ENCODE measurements at places on chromosomes 16 and 17.

DNA sequence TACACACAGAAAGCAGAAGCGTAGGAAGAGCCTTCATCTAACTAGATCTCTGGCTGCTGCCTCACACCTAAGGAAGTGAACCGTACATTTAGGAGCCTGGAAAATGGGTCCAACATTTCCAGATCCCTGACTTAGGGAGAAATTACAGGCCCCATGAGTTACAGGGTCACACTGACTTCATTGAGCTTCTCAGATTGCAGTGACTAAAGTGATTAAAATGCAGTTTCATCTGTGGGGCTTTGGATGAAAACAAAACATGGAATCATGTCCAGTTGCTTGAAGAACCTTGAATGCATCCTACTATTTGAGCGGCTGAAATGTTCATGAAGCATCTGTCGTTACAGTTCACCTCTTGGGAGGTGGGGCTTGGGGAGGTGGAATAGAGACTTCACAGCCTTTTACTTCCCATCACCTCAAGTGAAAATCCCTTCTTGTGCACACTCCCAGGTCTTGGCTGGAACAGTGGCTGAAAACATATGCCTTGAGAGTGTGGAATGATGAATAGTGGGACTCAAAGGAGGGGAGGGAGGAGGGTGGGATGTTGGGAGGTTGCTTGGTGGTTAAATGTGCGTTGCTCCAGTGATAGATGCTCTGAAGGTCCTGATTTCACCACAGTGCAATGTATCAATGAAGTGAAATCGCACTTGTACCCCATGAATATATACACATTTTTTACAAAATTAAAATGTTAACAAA is 19.7 kb downstream of the TEKT3 start:
- no peak for DNase-seq

DNA sequence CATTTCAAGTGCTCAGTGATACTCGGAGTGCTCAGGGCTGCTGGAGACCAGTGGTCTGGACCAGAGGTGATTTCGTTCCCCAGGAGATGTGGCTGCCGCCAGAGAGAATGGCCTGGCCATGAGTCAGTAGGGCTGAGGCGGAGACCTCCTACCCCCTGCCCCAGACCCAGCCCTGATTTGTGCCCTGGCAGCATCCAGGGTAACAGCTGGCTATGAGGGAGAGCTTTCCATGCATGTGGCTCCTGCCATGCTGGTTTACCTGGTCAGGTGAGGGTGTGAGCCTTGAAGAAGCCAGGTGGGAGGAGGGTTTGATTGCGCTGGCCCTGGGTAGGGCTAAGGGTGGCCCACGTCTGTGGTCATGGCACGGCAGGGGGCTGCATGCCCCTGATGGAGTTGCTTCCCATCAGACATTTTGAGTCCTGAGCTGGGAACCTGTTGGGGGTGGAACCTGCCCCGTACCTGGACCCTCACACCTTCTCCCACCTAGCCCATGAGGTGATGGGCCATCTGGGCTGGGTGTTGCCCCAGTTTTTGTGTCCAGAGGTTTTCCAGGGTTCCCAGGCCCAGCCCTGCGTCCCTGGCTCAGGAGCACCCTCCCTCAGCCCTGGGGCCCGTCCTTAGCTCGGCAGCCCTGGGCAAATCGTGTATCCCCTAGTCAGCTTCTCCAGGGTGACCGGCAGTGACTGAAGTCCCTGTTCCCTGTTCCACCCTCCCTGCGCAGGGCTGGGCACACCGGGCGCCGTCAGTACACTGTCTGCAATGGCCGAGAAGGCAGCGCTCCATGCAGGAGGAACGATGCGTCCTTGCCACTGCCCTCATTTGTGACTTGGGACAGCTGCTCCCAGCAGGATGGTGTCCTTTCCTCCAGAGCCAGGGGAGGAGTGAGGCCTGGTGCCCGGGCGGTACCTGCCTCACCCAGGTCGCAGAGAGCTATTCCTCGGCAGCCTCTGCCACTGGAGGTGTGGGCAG is 9.0 kb upstream of the CSNK1D start:
- DNase-seq = no peak

DNA sequence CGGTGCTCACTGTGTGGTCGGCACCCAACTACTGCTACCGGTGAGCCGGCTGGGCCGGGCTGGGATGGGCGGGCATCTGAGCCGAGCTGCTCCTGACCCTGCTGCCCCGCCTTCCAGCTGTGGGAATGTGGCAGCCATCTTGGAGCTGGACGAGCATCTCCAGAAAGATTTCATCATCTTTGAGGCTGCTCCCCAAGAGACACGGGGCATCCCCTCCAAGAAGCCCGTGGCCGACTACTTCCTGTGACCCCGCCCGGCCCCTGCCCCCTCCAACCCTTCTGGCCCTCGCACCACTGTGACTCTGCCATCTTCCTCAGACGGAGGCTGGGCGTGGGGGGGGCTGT is 6.9 kb downstream of the TBX6 start:
- no peak for DNase-seq

DNA sequence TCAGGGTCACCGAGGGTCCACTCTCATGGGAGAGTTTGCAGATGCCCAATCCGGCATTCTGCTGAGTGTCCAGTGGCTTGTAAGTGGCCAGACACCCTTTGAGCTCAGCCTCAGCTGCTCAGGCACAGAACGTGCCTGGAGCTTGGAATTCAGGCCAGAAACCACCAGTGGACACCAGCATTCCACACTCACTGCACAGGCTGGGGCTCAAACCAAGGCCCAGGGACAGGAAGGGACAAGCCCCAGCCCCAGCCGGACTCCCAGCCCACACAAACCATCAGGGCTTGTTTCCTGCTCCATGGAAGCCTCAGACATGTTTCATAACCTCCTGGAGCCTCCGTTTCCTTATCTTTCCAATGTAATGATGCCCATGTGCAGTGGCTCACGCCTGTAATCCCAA is 5.0 kb upstream of the NPRL3 start:
- no peak for DNase-seq

GRCh38 chr17:4951486-4951885 is 567 bp downstream of the ENO3 start:
- DNase-seq = no peak
